ENCODE measurements at places on chromosomes 3 and 15.

DNA sequence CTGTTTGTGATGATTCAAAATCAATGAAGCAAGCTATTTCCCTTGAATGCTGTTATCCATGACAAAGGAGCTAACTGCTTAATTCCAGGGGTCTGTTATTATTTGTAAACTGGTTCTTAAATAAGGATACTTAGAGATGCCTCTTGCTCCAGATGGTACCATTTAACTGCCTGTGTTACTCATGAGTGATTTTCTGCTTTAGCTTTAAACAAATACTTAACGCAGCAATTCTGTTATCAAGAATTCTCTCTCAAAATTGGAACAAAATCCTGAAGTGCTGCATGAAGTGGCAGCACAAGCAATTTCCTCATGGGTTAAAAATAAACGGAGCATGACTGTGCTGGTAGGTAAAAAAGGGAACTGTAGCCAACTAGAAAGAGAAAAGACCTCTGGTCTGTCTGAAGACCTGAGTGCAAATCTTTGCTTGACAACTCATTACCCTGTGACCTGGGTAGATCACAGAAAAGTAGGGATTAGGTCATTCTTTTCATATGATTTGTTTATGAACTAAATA, 62.5 kb upstream of the GBE1 start:
- peak; percentile 62 for DNase-seq

GRCh38 chr15:39598186-39598850, 17.4 kb downstream of the THBS1 start:
- DNase-seq = no peak

GRCh38 chr15:97968380-97968779, 7.9 kb downstream of the ARRDC4 start:
- DNase-seq = no peak

DNA sequence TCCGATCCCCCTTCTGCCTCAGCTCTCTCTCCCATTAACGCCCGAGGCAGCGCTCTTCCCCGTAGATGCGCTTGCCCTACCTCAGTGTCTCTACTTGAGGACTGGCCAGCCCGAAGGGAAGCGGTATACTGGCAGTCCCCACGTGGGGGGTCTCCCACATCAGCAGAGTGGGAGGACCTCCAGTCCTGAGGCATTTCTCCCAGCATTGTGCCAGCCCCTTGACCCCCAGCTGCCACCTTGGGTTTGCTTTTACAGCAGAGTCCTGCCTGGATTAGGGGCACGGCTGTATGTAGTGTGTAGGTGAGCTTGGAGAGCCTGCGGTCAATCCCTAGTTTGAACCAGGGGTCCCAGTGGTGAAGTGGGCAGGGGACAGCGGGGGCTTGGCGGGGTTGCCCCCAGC, 767 bp downstream of the SEMA3F start:
- DNase-seq = no peak

- no peak for DNase-seq
Measured at GRCh38 chr3:56829533-56829932, 27.8 kb upstream of the ARHGEF3 start.

GRCh38 chr3:132593947-132594323, 3.1 kb upstream of the ACKR4 start:
- DNase-seq = no peak

DNA sequence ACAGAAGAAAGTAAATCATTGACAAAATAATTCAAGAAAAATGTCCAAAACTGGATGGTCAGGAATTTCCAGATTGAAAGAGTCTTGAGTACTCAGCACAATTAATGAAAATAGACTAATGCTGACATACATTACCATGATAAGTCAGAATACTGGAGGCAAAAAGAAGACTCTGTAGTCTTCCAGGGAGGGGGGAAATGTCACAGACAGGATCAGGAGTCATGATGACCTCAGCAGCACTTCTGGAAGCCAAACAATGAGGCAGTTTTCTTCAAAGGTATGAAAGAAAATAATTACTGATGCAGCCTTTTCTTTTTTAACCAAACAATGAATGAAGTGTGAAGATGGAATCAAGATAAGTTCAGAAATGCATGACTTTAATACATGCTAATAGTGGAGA, 30.1 kb upstream of the SLC22A13 start:
- no peak for DNase-seq

DNA sequence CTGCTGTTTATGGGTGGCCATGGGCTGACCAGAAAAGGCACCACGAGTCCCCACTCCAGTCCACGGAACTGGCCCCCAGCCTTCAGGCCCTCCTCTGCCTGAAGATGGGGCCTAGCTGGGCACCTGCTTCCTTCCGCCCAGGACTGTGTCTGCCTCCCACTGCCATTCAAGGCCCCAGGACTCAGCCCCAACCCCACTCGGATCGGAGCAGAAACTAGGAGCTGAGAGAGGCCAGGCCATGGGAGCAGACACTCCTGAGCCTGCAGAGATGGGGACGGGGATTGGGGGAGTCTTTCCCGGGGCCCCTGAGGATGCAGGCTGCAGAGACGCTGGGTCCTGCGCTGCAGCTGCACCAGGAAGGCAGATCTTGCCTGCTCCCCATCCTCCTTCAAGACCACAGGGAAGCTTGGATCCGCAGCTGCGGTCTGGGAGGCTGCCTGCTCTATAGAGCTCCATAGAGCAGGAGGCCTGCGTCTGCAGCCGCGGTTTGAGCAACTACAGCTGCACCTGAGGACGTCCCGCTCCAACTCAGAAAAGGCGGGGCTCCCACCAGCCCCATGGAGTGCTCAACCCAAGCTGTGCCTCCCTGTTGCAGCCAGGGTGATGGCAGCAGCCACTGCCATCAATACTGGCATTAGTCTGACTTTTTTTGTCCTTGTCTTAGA, 383.9 kb upstream of the TMCO5A start:
- no peak for DNase-seq
